Right ventricle myocardium superior (tissue), 1 donor: ENCODE measurements at places on chromosomes 5 and 9.

GRCh38 chr9:77453825-77454647 is 194.1 kb downstream of the GNA14 start:
- DNase-seq: no peak

GRCh38 chr9:129898185-129898584 is 62.9 kb downstream of the USP20 start:
- no peak for DNase-seq

GRCh38 chr9:110615498-110615897 is 36.0 kb upstream of the SVEP1 start:
- no peak for DNase-seq

DNA sequence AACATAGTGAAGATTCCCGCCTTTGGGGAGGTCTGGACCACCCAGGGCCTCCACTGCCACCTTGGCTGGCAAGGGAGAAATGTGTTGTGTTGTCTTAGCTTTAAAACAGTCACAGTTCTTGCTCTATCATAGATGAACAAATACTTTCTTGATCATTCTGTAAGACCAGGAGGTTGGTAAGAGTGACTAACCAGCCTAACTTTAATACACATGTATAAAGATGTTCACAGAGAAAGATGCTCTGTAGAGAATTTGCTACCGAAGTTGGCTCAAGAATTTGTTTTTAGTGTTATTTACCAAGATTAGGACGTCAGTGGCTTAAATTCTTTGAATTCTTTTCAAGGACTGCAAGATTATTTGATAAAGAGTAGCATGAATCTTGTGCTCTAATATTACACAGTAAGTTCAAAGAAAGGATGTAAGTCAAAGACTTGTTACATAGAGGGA is 28.4 kb downstream of the GLRX start:
- DNase-seq: no peak

DNA sequence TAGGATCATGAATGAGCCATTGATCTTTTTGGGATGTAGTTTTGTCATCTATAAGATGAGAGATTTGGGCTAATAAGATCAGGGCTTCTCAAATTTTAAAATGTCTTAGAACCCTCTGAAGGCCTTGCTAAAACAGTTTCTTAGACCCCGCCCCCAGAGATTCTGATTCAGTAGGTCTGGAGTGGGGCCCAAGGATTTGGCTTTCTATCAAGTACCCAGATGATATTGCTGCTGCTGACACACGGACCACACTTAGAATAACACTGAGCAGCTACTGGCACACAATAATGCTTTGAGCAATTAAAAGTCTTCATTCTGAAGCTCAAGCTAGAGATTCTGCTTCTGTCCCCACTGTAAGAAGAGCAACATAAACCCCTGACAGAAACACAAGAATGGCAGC is 216.7 kb downstream of the SMARCA2 start:
- DNase-seq: no peak

GRCh38 chr9:135023088-135023785 is 64.2 kb upstream of the OLFM1 start:
- DNase-seq: no peak

GRCh38 chr9:85662573-85662972 is 79.2 kb downstream of the AGTPBP1 start:
- DNase-seq: no peak

- DNase-seq: no peak
Measured at GRCh38 chr5:58072300-58072965, 387.5 kb downstream of the PLK2 start.

DNA sequence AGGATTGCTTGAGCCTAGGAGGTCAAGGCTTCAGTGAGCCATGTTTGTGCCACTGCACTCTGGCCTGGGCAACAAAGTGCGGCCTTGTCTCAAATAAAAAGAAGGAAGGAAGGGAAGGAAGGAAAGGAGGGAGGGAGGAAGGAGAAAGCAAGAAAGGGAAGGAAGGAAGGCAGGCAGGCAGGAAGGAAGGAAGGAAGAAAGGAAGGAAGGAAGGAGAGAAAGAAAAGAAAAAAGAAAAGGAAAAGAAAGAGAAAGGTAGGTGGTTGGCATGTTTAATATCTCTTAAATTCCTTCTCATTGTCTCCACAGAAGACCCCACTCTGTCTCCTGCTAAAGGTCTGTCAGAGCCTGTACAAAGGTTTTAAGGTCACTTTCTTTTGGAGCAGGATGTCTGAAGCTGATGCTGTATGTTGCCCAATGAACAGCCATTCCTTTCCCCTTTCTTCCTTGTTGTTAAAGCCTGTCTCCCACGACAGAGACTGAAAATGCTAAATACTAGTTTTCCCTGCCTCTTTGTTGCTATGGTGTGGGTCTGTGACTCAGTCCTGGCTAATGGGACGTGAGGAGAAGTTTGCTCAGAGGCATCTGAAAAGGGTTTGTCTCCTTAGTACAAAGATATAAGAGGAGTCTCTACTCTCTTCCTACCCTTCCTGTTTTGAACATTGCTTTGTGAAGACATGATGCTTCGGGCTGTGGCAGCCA is 213.3 kb downstream of the PCSK1 start:
- no peak for DNase-seq

DNA sequence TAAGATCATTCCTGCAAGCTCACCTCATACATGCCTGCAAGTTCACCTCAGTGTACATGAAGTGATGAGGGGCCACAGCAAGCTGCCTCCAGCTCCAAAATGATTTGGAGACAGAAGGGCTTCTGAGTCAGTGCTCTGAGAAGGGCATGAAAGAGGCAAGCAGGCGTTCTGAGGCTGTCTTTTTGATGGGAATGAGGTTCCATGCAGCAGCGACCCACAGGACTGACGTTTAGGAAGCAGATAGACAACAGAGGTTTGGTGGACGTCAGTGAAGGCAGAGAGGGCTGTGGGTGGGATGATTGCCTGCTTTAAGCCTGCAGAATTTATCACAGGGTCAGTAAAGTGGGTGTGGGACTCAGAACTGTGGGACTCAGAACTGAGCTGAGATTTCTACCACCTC is 8.9 kb upstream of the SMIM32 start:
- no peak for DNase-seq

DNA sequence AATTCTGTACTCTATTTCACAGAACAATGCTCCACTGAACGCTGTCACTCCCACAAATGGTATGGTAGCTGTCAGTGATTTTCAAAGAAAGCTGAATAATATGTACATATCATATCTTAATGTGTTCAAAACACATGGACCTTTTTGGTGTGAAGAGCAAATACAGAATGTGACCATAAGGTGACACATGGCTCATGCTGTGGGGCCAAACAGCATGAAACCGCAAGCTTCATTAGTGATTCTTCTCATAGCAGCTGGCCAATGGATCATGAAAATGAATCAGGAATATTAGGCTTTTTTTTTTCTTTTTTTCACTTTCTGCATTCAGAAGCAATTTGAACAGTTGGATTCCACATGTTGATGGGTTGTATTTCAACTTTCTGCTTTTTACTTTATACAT is 54.9 kb upstream of the CDH9 start:
- no peak for DNase-seq

DNA sequence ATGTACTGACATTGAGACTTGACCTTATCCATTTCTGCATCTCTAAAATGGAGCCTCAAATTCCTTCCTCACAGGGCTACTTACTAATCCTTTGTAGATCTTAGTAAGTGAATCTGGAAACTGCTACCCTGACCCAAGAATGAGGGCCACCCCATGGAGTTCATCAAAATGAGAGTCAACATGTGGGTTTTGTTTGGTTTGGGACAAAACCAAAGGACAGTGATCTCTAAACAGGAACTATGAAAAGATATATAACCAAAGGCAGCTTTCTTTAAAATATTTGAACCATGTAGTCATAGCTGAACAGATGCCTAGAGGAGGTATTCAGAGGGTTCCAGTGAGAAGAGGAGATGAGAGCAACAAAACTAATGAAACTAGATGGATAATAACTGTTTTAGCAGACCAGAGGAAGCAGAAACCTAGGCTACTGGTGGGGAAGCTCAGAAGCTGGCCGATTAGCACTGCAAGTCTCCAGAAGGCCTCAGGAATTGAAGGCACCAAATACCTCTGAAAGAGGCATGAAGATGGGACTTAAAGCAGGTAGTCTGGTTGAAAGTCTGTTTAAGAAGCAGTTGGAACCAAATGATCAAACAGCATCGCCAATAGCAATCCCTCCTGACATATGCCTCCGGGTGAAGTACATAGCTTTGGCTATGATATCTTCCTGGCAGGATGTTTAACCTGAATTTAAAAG is 45.8 kb downstream of the THOC3 start:
- DNase-seq: no peak

DNA sequence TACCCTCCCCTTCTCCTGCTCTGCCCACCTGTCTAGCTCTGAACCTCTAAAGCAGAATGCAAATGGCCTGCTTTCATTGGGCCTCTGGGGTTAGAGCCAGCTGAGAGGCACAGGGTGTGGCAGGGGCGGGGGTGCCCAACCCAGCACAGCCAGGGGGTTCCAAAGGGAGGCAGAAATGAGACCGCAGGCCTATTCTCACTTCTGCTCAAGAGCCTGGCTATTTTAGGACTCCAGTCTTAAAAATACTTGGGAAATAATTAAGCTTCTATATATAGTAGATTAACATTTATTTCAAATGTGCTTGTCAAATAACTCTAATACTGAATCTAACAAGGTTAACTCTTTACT is 5.7 kb downstream of the QSOX2 start:
- DNase-seq: no peak

DNA sequence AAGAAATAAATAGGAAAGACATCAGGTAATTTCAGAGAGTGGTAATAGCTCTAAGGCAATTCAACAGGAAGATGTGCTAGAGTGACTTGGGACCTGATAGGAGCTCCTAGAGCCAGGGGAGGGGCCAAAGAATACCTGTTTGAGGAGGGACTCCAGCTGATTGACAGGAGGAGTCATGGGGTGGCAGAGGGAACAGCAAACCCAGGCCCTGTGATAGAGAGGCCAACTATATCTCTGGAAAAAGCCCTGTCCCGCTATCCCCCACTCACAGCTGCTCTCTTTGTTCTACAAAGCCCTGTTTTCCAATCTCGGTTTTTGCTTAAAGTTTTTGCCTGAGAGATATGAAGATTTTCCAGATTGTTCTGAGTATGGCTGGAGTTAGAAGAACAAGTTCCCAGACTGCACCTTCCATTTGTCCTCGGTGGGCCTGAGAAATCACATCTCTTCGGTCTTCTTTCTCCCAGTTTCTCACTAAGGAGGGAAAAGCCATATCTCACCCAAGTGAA is 9.0 kb upstream of the NSD1 start:
- no peak for DNase-seq

GRCh38 chr5:89036166-89036565 is 153.2 kb upstream of the MEF2C start:
- no peak for DNase-seq

DNA sequence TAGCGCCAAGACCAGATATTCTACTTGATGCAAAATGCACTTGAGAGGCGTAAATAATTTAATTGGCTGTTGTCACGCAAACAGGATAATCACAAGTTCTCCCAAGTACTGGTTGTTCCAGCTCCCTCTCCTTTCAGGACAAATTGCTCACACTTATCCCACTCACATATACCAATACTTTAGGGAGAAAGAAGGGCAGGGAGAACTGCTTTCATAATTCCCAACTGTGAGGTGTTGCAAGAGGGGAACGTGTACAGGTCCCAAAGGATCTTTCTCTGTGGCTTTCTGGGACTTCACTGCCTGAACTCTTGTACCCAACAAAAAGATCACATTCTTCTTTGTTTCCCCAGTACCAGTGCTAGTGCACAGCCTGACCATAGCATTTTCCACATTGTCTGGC is 21.5 kb upstream of the TGFBI start:
- no peak for DNase-seq

DNA sequence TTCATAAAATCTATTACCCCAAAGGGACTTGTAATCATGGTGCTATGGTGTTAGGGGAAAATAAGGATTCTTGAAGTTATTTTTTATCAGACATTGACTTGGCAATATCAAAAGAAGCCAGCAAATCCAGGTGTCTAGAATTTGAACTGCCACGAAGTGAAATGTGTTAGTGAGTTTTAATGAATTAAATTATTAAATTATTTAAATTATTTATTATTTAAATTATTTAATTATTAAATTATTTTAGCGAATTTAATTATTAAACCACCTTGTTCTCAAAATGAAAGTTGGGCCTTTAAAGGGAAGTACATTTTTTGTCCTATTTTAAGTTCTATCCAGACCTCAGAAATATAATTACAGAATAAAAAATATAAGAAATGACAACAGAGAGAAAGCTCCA is 332.6 kb upstream of the SMC2 start:
- DNase-seq: no peak

DNA sequence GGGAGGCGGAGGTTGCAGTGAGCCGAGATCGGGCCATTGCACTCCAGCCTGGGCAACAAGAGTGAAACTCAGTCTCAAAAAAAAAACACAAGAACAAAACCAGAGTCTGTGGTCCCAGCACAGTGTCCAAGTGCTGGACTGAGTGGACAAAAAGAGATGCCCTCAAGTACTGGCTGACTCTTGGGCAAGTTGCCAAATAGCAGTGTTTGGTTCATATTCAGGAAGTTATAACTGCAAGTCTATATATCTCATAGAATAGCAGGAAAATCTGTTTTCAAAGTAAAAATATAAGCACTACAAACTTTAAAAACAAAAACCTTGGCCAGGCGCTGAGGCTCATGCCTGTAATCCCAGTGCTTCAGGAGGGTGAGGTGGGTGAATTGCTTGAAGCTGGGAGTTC is 7.3 kb downstream of the HABP4 start:
- no peak for DNase-seq

- DNase-seq: no peak
Measured at GRCh38 chr5:117621921-117622320, 1047.3 kb upstream of the SEMA6A start.

GRCh38 chr5:107388141-107388861 is 282.4 kb downstream of the EFNA5 start:
- no peak for DNase-seq

DNA sequence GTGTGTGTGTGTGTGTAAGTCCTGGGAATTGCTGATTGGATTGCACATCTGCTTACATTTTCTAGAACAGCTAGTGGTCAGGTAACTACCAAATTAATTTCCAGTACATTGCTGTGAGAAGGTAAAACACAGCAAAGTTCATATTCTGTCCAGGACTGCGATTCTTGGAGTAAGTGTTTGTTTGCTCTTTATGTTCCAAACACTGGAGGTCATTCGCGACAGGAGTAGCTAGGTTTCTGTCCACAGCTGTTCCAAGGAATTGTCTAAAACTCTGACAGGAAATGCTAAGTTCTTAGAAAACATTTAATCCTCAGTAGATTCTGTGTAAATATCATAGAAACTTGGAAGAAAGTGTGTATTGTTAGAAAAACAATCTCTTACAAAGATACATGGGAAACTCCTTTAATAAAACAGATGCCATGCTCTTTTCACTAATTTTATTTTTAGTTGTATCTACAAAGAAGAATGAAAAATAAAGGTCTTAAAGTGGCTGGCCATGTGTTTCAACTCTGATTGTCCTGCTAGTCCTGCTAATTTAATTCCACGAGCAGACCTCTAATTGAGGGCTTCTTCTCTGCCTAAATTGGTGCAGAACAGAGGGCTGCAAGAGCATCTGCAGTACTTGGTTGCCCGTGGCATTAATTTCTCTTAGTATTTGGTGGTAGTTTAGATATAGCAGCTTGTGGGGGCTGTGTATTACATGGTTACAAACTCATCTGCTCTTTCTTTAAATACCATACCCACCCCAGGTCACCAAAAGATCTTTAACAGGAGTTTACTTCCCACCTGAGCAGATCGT is 464.5 kb downstream of the RASEF start:
- DNase-seq: no peak

- no peak for DNase-seq
Measured at GRCh38 chr9:123377211-123377971, 21.4 kb downstream of the CRB2 start.
